A673 (cell line): ENCODE measurements at places on chromosomes 5 and 9.

DNA sequence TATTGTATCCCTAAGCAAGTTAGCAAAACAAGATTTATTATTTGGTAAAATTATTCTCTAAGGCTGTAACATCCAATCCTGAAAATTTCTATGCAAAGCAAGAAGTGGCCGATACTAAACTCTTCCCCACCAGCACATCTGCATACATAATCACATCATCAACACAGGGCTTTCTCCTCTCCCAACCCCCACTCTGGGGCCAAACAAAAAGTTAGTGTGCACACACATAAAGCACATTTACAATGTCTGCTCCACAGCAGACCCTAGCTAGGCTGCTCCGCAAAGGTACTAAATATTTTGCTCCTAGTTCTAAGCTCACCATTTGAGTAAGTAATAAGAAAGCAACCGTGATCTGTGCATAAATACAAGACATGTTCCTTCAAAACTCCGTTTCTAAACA lies 3.6 kb downstream of the RNF130 start:
- DNase-seq, result peak; percentile 26

- DNase-seq, result no peak
Measured at GRCh38 chr5:17127743-17128231, 89.6 kb upstream of the BASP1 start.

- DNase-seq, result peak; percentile 22
Measured at GRCh38 chr5:100595152-100595811, 60.1 kb downstream of the FAM174A start.

DNA sequence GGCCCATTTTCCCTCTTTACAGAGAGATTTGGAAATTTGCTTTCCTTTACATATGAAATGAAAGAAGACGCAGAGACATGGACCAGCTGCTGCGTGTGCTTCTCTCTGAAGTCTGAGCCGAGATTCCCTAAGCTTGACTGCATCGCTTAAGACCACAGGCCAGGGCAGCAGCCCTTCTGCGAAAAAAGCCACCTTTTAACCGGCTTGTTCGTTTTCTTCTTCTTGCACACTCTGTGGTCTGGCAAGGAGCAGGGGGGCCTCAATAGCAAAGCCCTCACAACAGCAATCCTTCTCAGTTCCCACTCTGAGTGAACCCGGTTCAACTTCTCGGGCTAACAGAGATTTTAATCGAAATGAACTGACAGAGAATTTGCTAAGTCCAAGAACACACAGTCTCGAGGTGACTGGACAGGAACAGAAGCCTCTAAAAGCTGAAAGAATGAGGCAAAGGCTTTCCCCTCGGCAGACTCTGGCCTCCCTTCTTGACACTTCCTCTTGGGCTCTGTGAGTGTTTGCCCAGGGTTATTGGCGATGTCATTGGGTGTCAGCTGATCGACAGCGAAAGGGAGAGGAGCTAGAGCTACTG lies 512.9 kb upstream of the KLF4 start:
- no peak for DNase-seq

DNA sequence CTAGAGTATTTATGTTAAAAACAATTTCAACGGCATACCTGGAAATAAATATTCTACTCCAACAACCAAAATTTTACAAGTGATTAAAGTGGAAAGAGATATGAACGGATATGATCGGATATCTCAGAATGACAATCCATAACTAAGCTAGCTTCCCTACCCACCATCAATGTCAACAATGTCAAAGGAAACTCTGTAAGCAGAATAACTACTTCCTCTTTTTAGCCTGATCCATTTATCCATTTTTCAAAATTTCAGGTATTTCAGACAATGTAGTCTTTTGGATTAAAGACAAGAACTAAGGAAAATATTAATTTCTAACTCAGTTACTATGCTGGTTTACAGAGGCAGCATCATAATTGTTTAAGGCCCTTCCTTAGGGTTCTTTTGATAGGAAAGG lies 188.7 kb downstream of the DENND1A start:
- DNase-seq, result no peak

DNA sequence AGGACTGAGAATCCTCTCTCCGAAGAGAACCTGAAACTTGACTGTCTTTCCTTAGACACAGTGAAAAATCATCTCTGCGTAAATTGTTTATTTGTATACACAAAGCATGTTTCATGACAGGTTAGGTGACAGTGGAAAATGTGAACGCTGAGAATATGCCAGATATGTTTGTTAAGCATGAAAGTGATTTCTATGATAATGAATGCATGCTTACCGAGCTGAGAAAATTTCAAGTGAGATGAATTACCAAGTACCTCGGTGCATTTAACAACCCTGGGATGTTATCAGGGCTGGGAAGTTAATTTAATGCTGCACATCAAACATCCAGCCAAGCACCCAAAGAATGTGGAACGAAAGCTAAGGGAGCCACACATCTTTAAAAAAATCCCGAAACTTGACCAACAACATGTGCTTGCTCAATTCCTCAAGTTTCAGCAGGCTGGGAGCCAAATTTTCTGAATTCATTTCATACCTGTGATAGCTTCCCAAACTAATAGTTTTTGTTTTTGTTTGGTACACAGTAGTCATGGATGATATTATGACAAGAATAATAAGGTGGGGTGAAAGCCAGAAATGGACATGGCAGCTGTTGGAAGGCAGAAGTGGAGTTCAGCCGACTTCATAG lies 336.9 kb downstream of the ARHGEF28 start:
- no peak for DNase-seq

GRCh38 chr5:78497573-78498533 lies 137.4 kb downstream of the SCAMP1 start:
- no peak for DNase-seq
